ENCODE measurements at places on chromosomes 5 and 9. TPM values are rescaled to one million over a fixed set of nuclear protein-coding genes. Genes with fewer than 3 reads are reported as not detected.

- ATAC-seq = no peak
Observed at GRCh38 chr5:121429761-121430160, 421.9 kb upstream of the FTMT start.

DNA sequence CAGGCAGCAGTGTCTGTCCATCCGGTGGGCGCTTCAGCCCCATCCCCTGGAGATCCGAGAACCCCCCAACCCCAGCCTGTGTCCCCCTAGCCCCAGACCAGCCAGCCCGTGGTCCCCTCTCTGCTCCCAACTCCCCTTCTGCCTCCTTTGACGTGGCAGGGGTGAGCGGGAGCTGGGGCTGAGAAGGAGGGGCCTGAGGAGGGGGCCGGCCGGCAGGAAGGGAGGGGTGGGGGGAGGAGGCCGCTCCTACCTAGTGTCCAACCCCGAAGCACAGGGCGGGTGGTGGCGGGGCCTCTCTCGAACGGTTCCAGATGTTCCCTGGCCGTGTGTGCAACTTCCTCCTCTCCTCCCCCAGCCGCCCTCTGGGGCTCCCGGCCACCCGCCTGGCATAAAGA is 31.0 kb downstream of the GOLGA2 start:
- ATAC-seq = peak; percentile 80

DNA sequence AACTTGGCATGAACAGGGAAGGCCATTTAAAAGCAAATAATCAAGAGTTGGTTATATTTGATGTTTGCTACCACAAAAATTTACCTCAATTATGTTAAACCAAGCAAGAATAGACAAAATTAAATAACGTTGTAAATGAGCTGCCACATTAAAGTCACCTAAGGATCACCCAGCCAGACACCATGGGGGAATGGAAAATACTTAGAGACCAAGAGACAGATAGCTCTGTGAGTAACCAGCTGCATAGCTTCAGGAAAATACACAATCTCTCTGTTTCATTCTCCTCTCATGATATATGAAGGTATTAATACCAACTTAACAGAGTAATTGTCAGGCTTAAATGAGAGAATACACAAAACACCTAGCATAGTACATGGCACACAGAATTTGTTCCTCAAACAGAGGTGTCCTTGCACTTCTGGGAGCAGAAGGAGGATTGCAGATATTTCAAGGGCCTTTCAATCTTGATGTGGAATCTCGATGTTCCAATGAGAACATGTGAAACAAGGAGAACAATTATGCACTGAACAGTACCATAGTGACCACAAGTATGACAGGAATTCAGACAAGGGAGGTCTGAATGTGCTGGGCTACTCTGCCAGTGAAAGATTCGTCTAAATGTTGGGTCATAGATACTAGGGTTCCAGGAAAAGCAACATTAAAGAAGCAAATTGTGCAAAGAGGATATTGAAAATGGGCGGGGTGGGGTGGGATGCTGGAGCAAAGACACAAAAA is 18.6 kb downstream of the JAKMIP2 start:
- peak; percentile 47 for ATAC-seq

GRCh38 chr9:82726424-82727276 is 336.3 kb downstream of the RASEF start:
- no peak for ATAC-seq

DNA sequence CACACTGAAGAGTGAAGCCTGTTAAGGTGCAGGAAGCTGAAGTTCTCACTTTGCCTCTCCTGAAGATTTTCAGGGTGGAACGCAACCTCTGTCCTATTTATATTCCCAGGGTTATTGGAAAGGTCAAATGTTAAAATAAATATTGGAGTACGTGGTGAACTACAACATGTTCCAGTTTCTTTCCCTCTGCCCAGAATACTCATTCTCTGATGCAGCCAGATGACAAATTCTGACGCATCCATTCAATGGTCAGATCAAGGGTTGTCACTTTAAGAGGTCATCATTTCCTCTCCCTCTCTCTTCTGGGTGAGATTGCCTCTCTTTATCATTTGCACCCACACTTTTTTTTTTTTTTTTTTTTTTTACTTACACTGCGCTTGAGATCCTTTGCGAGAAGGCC is 277.1 kb downstream of the BRINP1 start:
- no peak for ATAC-seq

DNA sequence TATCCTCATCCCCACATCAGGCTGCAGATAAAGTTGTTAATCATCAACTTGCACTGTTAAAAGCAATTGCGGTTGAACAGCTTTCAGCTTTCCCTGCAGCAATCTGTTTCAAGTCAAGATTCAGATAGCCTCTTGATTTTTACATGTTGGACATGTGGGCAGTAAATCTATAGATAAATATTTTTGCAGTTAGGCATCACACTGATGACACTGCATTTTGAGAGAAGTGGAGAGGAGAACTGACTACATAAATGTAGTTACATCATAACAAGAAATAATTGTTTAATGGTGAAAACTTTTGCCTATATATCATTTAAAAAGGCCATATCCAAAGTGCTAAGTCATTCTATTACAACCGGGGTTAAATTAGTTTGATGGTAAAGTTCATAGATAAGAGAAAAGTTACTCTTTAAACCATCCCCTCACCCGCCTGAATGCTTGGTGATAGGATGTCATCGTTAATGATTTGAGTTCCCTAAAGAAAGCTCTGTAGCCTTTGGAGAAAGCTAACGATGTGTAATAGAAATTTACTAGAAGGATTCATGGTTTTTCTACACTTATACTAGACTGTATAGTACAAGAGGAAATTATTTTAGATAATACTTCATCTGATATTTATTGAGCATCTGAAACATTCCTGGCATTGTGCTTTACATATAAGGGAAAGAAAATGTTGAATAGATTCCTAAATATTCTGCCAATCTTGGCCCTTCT is 30.8 kb upstream of the ALDH1A1 start:
- ATAC-seq = no peak

- ATAC-seq = no peak
Observed at GRCh38 chr5:171614511-171614910, 171.1 kb upstream of the SMIM23 start.

DNA sequence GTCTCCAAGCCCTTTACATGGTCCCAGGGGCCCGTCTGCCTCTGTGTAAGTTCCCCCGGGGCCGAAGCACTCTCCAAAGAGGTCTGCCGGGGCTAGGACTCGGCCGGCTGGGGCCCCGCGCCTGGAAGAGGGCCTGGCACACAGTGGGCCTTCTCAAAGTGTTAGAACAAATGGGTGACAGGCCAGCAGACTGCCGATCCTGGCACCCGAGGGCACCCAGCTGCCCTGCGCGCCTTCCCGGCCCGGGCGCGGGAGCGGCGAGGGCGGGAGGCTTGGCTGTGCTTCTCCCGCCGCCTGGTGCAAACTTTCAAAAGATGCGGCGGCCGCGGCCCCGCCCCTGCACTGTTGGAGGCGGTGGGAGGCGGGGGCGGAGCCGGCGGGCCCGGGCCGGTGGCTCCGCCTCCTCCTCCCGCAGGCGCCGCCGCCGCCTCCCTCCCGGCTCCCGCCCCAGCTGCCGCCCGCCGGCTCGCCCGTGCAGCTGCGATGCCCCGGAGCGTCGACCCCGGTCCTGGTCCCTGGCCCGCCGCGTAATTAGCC is at the start of gene NEURL1B:
NEURL1B (plus strand) TSS at position 442 of the 537 bp plus-strand sequence. CDS start 144 bp downstream, outside the sequence.
- peak; percentile 88 for ATAC-seq

ADAMTS6 gene
- total RNA-seq = 6.3 TPM

DNA sequence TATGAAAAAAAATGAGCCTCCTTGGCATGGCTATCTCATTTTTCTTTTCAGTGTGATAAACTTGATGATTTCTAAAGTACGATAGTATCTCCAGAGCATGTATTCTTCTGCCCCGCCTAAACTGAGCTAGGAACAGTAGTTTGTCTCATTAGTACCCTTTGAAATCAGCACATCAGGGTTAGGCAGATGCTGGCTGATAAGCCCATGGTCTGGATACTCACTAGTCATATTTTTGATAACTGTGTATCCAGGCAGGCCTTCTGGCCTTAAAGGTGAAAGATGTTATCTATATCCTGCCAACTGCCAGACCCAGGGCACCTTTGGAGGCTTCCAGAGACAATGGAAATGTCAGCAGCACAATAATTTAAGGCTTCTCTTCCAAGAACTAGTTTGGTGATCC is 103.8 kb downstream of the GIN1 start:
- ATAC-seq = no peak

DNA sequence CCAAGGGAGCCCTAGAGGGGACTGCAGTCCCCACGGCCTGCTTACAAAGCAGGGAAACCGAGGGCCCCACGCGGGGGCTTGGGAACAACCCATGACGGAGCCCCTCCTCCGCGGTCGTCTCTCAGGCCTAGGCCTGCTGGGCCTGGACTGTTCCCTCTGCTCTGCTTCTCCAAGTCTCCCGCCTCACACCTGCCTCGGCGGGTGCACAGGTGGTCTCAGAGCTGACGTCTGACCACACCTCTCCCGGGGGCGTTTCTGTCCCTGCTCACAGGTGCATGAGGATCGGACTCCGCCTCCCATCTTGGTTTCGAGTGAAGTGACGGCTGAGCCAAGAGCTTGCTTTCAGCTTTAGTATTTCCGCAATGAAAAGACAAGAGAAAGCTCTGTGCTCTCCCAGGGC is 72.1 kb downstream of the MRPL36 start:
- no peak for ATAC-seq

DNA sequence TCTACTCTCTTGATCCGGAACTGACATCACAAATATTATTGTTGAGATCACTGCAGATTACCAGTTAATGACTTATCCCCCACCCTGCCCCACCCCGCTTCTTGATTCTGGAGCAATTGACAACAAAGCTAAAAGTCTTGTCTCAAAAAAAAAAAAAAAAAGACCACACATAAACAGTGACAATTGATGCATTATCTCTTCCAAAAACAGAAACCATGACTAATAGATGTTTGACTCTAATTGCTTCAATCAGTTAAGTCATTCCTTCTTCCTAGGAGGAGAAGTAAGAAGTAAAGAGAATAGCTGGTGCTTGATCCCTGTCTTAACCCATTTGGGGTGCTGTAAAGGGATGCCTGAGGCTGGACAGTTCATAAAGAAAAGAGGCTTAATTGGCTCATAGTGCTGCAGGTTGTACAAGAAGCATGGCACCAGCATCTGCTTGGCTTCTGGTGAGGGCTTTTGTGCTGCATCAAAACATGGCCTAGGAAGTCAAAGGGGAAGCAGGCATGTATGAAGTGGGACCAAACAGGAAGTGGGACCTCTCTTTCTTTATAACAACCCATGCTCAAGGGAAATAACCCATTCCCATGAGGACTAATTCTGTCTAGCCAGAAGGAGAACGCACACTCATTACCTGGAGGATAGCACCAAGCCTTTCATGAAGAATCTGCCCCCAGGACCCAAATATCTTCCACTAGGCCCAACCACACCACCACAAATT is 158.7 kb downstream of the TMEM167A start:
- no peak for ATAC-seq

DNA sequence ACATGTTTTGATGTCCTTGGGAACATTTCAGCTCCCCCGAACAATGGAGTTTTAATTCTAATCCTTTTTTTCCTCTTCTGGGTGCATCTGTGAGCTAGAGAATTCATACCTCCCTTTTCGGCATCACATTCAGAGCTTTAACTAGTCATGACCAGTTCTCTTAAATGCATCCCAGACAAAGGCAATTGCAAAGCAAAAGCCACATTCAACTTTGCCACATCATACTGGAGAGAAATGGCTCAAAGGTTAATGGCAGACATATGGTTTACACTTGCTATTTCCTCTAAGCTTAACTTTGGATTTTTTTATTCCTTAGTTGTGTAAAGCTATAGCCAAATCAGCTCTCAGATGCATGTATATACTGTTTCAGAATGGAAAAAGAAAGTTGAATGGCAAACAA is 153.3 kb downstream of the ESM1 start:
- ATAC-seq = peak; percentile 79

ARAP3 gene
- total RNA-seq = 5.5 TPM

GRCh38 chr5:173873306-173873922 is 14.7 kb upstream of the CPEB4 start:
- no peak for ATAC-seq

DNA sequence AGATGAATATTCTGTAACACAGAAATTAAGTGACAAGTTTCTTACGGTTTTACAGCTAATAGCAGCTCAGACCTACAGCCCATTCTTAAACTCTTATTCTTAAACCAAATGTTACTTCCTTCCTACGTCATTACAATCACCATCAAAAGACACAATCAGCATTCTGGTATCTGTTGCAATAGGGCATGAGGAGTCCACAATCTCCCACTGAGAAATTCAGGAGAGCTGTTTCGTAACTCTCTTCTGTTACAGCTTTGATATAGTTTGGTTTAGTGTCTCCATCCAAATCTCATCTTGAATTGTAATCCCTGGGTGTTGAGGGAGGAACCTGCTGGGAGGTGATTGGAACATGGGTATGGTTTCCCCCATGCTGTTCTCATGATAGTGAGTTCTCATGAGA is 163.4 kb downstream of the GAS1 start:
- no peak for ATAC-seq

TAF11L10 gene
- 1.4 TPM for total RNA-seq

- ATAC-seq = no peak
Observed at GRCh38 chr5:76341651-76342334, 61.3 kb upstream of the IQGAP2 start.

SLC36A2 gene
- total RNA-seq = not detected

CCL21 gene
- not detected for total RNA-seq

- ATAC-seq = peak; percentile 61
Observed at GRCh38 chr9:124420991-124421543, 5.8 kb upstream of the PSMB7 start.

PCDHB13 gene
- total RNA-seq = 1.8 TPM

- peak; percentile 72 for ATAC-seq
Observed at GRCh38 chr9:2465921-2466460, 155.6 kb upstream of the VLDLR start.

DNA sequence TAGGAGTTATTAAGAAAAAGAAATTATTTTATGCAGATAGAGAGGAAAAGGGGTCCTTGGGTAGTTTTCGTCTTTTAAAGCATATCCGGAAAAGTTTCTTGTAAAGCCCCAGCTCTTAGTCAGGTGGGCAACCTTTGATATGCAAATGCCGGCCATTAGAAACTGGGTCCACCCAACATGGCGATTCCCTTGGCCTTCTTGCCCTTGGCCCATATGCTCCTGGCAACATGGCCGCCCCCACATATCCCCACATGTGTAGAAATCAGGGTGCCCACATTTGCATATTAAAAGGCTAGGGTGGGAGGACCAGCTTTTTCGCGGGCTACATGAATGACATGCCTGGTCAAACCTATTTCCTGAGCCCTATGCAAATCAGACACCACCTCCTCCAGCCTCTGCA is 73.3 kb downstream of the FREM1 start:
- ATAC-seq = no peak

GRCh38 chr5:40483316-40483715 is 196.4 kb upstream of the PTGER4 start:
- no peak for ATAC-seq

DNA sequence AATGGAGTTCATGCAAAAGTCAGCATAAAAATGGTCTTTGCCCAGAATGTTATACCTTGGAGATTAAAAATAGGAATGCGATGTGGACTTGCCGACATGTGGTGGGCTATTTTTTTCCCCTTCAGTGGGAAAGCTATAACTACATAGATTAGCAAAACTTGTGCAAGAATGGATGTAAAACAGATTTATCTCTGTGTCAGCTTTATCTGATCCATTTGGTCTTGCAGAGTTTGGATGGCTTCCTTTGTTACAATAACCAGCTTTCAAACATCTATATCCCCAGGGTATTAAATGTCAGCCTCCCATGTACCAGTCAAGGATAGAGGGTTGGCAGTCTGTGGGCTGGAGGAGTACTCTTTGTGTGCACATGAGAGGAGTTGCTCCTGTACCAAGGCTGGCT is 284.9 kb downstream of the TMEM38B start:
- no peak for ATAC-seq

- ATAC-seq = no peak
Observed at GRCh38 chr5:8399471-8399870, 530.5 kb downstream of the MTRR start.

PHYHD1 gene
- total RNA-seq = 1.4 TPM

- ATAC-seq = no peak
Observed at GRCh38 chr5:37189355-37189754, 59.8 kb downstream of the CPLANE1 start.

Data from motor neuron (in vitro differentiated cells).